Breast epithelium (tissue), 4 donors: ENCODE measurements at places on chromosomes 1 and 21. TPM values are rescaled to one million over a fixed set of nuclear protein-coding genes. Genes with fewer than 3 reads are reported as not detected.

DNA sequence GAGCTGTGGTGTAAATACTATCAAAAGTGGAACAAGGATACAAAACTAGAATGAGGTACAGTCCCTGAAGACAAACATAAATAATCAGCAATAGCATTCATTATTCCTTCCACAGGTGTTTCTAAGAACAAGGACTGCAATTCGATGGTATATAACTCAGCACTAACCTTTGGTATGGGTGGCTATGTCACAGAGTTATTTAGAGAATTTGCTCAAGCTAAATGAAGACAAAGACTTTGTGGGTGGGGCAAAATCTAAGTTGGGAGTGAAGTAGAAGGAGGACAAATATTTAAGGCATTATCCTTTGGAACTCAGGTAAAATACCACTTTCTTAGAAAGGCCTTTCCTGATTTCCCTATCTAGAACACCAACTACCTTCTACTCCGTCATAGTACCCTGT lies 51.5 kb upstream of the CNN3 start:
- DNase-seq = no peak

The CDA gene
- total RNA-seq = 1.3 TPM

DNA sequence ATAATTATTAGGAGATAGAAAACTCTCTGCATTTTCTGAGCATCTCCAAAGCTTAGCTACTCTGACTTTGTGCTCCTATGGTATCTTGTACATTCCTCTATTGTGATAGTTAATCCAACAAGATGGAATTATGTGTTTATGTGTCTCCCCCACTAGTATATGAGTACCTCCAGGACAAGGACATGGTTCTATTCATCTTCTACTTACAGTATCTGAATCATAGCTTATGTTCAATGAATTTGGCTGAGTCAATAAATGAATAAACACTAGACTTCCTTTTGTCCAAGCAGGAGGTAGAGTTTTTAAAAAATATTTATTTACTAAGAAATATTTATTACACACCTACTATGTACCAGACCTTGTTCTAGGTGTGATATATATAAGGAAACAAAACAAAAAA lies 18.4 kb upstream of the CTH start:
- no peak for DNase-seq

The CELSR2 gene
- 1.3 TPM for total RNA-seq

DNA sequence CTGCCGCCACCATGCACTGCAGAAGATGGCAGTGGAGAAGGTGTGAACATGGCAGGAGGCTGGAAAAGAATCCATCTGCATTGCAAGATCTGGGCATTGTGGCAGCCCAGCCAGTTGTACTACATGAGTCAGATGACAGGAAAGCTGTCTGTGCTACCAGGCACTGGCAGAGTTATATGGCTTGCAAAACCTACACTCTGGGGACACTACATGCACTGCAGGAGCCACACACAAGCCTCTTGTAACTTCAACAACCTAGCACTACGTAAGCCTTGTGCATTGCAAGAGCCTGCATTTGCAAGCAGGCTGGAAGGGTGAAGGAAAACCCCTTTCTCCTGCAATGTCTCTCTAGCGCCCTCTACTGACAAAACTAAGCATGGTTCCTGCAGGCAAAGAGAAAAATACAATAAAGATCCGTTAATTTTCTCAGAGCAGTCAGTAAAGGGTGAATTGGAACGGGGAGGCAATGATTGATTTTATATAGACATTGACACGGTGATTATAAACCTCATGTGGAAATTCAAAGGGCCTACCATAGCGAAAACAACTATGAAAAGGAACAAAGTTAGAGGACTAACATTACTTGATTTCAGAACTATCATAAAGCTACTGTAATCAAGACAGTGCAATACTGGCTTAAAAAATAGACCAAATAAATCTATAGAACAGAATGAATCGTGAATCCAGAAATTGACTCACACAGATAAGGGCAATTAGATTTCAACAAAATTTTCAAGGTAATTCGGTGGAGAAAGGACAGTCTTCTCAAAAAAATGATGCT lies 26.2 kb upstream of the DYNLT5 start:
- DNase-seq = no peak

- DNase-seq = no peak
These were observed 8.6 kb downstream of the CSTB start for GRCh38 chr21:43767498-43767983.

- no peak for DNase-seq
These were observed 3.5 kb upstream of the RAP1A start for GRCh38 chr1:111615870-111616715.
